ENCODE measurements at places on chromosomes 6 and 20.

GRCh38 chr6:144530118-144530517 is 245.0 kb downstream of the UTRN start:
- no peak for DNase-seq

- DNase-seq = no peak
Observed at GRCh38 chr6:22954749-22955385, 385.5 kb downstream of the HDGFL1 start.

GRCh38 chr20:2307136-2307535 is 11.3 kb downstream of the TGM3 start:
- no peak for DNase-seq

- peak; percentile 54 for DNase-seq
Observed at GRCh38 chr6:11324453-11325015, 92.1 kb upstream of the NEDD9 start.

- DNase-seq = no peak
Observed at GRCh38 chr6:77341058-77341986, 122.0 kb downstream of the HTR1B start.

GRCh38 chr6:7846966-7847818 is 63.4 kb downstream of the TXNDC5 start:
- no peak for DNase-seq

DNA sequence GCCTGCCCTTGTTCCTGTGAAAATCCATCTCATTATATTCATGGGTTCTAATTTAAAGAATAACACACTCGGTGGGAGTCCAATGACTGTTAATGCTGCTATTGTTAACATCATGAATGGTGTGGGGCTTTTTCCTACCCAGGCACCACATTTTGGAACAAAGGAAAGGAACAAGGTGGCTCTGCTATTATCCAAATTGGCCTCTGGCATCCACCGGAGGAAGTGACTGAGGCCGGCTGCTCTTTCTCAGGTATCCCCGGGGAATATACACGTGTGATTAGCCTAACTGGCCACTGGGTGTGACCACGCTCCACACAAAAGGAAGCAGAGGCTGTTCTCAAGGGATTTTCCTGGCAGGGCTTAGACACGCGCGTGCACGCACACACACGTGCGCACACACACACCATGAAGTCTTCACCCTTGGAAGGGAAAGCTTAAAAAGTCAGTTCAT is 601.2 kb upstream of the ARID1B start:
- DNase-seq = no peak

DNA sequence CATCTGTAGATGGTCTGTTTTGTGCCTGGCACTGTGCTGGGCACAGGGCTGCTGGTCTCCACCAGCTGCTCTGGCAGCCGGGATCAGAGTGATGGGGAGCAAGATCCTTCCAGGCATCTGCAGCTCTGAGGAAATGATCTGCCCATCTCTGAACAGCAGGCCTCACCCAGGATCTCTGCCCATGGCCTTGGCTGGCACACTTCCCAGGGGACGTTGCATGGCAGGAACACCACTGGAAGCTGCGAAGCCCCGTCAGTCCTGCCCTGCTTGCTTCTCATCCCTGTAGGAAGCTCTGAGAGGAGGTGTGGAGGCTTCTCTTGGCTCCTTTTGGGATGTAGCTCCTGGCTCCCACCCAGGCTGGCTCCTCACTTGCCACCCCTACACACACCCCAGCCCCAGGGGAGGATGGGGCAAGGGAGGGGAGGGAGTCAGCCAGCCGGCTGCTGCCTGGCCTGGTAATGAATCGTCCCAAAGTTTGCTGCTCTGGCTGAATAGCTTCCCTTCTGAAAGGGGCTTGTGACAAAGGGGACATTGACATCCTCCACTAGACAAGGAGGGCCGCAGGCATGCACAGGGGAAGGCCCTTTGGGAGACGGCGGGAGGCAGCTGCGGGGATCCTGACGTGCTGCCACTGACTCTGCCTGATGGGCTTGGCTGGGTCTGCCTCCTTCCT is 108.9 kb downstream of the VEGFA start:
- no peak for DNase-seq

- no peak for DNase-seq
Observed at GRCh38 chr6:49676671-49677281, 36.6 kb downstream of the CRISP2 start.

DNA sequence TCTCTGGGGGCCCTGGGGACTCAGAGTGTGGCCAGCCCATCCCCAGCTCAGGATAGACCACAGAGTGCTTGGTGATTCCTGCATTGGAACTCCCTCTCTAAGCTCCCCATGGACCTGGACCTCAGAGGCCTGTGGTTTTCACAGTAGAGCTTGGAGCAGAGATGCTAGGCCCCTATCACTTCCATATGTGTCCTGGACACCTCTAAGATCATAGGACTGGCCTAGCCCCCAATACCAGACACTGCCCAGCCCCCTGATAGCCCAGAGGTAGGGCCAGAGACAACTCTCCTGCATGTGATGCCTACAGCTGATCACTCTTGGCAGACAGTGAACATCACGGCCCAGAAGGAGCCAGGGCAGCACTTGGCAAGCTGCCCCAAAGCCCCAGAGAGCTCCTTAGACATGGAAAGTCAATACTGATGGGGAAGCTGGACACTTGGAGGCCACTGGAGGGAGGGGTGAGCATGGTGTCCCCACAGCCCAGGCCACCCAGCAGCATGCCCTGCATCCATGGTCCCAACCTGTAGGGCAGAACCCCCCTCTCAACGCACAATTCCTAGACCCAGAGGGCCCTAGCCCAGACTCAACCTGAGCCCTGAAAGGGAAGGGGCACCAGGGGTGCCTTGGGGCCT is 27.1 kb downstream of the UBD start:
- DNase-seq = no peak

- no peak for DNase-seq
Observed at GRCh38 chr6:143374014-143374413, 76.5 kb downstream of the ADAT2 start.

GRCh38 chr6:144331491-144331969 is 46.4 kb downstream of the UTRN start:
- no peak for DNase-seq

- no peak for DNase-seq
Observed at GRCh38 chr20:38267296-38267695, 6.8 kb upstream of the KIAA1755 start.

DNA sequence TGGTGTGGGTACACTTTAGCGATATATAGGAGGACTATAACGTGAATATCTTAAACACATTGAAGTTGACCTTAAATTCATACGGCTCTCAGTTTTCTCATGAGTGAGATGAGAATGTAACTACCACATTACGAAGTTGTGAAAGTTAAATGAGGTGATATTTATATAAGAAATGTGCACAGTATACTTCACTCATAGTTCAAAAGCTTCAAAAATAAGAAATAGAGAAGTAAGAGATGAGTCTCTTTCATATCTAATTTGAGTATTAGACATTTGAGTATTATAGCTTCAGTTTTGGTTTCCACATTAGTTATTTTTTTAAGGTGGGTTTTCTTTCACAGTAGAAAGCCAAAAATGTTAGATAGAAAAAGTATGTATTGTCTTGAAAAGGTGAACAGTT is 183.3 kb downstream of the NKAIN2 start:
- no peak for DNase-seq

DNA sequence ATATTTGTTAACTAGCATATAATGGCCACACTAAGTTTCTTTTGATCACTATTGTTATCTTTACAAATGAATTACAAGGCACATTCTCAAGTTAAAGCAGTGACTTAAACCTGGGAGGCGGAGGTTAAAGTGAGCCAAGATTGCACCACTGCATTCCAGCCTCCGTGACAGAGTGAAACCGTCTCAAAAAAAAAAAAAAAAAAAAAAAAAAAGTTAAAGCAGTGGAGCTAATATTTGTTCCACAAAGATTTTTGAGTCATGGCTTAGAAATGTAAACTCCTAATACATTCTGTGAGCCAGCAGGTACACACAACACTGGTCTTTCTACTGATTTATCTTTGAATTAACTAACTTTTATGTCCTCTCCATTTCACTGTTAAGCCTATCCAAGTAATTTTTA is 221.7 kb upstream of the HTR1E start:
- DNase-seq = no peak

DNA sequence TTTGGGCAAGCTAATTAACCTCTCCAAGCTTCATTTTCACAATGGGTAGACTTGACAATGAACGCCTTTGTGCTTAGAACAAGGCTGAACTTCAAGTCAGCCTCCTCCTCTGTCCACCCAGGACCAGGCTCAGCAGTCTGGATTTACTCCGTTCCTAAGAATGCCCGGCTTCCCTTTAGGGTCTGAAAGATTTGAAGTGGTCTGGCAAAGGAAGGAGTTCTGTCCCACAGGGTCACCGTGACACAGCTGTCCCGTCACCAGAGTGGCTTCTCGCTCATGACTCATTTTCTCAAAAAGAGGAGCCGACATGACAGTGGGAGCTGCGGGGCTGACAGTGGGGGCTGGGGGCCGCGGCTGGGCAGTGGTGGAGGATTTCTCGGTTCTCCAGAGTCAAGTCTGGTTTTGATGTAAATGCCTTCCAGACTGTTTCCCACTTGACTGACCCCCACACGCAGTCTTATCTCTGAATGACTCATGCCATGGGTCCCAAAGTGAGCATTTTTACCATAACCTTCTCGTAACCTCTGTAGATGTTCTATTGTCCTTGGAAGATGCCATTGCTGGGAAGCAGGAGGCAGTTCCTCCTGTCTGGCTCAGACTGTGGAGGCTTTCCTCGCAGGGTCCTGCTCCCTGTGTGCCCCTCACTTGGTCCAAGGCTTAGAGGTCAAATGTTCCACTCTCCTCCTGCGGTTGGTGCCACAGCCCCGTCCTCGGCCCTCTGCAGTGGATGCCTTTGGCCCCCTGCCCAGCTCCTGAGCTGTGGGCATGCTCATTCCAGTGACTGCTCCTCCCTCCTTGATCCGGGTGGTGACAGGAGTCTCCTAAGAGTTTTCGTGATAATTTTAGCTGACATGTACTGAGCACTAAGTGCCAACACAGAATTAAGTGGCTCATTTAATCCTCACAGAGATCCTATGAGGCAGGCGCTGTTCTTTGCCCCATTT is 253.1 kb downstream of the FNDC1 start:
- no peak for DNase-seq

DNA sequence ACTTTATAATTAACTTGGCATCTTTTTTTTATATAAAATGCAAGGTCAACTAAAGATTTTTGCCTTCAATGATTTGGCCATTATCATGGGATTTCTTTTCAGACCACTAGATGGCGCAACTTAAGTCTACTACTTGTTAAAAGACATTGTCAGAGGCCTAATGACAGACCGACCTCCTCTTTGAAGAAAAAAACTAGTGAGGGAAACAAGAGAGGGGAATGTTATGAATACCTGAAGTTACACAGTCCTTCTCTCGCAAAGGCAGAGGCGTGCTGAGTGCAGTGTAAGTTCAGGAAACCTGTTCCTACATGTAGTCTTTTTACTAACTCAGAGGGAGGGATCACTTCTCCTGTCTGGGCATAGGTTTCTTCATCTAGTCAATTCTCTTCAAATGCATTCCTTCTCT is 9.3 kb downstream of the TRAPPC3L start:
- DNase-seq = peak; percentile 7

DNA sequence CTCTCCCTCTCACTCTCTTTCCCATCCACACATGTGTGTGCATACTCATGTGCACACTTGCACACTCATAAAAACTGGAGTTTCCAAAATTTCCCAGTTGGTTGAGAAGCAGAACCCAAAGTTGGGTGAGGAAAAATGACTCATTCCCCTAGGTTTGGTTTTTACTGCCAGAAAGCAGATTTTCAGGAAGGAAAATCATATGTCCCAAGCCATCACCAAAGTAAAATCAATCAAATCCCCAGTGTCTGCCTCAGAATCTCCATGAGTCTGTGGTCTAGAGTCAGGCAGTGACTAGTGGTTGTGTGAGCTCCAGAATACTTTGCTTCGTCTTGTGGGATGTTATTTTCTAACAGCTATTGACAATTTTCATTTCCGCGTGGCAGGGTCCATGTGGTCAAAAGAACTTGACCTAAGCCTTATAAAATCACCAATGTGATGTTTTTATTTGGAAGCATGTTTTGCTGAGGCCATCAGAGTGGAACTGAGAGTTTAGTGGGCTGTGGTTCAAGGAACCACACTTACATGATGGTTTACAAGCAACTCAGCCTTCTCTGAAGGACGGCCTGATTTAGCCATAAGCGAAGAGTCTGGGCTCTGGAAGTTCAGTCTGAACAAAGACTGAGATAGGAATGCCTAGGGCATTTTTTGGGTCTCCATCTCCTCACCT is 81.9 kb upstream of the CCN6 start:
- DNase-seq = no peak

DNA sequence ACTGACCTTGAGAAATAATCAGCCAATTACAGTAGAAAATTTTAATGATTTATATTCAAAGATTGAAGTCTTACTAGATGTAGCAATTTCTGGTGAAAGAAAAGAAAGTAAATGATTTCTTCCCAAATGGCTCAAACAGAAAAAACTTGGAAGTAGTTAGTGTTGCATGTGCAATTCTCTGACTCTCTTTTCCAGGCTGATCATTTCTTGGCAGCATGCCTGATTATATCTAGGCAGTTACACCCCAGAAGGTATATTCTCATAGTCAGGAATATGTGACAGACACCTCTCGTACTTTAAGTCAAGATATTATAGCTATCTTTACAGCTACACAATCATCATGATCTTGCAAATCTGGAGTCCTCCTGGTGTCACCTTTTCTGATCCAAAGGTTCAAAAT is 122.9 kb downstream of the PDE7B start:
- DNase-seq = no peak

GRCh38 chr6:44452725-44453124 is 65.2 kb downstream of the CDC5L start:
- DNase-seq = no peak

DNA sequence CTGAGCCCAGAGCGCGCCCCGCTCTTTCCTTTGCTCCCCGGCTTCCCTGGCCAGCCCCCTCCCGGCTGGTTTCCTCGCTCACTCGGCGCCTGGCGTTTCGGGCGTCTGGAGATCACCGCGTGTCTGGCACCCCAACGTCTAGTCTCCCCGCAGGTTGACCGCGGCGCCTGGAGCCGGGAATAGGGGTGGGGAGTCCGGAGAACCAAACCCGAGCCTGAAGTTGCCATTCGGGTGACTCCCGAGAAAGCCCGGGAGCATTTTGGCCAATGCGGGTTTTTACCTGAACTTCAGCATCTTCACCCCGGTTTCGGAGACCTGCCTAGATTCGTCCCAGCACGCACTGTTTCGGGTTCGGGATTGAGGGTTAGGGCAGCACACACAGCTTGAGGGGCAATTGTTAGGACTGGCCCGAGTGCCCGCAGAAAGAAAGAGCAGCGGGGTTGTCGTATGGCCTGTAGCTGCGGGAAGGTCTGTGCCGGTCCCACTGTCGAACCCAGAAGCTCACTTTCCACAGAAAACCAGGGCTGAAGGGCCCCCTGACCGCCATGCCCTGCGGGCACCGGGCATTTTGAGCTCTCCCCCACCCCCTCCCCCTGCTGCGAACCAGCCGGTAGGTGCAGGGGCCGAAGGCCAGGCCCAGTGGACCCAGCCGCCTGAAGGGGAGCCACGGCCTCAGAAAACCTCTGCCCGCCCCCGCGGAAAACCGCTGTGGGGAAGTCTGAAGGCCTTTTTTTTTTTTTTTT is 2.1 kb downstream of the FOXP4 start:
- DNase-seq = peak; percentile 24

GRCh38 chr6:19734519-19734918 is 102.7 kb upstream of the ID4 start:
- no peak for DNase-seq
